ENCODE measurements at places on chromosomes 13 and 19.

DNA sequence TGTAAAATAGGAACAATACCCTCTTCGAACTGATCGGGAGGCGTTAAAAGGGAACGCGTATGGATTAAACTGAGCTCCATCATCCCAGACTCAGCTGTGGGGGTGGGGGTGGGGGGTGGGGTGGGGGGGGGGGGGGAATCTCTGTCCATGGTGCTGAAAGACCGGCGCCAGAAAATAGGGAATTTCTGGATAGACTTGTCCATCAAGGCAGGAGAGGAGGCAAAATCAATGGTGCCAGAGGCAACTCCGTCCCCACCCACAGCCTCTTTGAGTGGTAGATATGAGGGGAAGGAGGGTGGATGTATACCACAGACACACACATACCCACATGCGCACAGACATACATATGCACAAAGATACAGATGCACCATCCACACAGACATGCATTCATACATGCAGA lies 37.4 kb downstream of the ZNF787 start:
- no peak for DNase-seq

DNA sequence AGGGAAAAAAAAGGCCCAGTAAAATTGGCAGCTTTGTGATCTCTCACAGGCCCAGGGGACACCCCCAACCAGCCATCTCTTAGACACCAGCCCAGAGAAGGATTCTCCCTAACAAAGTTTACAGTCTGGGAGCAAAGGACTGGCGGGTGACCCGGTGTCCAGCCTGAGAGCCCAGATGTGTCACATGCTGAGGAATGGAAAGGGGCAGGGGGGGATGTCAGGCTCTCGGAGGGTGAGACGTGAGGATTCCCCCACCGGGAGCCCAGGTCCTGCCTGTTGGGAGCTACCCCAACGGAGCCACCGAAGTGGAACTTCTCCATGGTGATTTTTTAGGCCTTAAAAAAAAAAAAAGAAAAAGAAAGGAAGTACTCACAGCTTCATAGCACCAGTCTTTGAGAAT lies 4.8 kb upstream of the CTXN1 start:
- DNase-seq: no peak

- DNase-seq: no peak
Measured at GRCh38 chr13:112532837-112533745, 54.9 kb downstream of the TUBGCP3 start.

GRCh38 chr19:10009714-10010224 lies 535 bp downstream of the COL5A3 start:
- DNase-seq: no peak

GRCh38 chr13:49305792-49306425 lies 58.2 kb downstream of the CDADC1 start:
- DNase-seq: no peak

- no peak for DNase-seq
Measured at GRCh38 chr19:570251-570686, 2.1 kb upstream of the BSG start.

DNA sequence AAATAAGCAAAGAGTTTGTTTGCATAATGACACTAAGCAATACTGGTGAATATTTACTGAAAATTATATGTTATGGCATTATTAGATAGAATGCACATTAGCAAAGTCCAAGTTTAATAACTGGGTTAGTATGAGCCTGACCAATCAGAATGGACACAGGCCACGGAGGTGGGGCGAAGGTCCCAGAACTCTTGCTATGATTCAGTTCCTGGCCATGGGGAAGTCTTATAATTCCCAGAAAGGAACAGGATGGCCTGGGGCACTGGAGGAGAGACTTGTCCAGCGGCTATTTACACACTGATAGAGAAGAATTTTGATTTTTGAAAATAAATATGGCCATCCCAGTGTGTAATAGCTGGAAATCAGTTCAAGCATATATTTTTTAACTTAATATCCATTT lies 372.0 kb downstream of the EFNB2 start:
- DNase-seq: no peak
